ENCODE measurements at places on chromosomes 16 and 17. TPM values are rescaled to one million over a fixed set of nuclear protein-coding genes. Genes with fewer than 3 reads are reported as not detected.

DNA sequence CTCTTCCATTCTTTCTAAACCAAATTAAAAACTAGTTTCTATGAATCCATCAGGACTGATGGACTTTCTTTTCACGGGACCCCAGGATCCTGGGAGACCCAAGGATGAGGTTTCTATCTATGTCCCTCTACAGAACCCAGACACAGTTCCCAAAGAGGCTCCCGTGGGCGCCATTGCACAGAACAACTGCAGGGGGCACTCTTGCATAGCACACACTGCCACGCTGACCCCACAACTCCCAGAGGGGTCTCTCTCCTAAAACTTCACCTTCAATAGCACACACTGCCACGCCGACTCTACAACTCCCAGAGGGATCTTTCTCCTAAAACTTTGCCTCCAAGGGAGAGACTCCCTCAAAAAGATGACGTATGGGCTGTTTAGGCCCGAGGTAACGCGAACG lies 9.0 kb downstream of the ABR start:
- DNase-seq: peak; percentile 18

The FOXF1 gene
- total RNA-seq: not detected

- no peak for DNase-seq
Observed at GRCh38 chr17:19909139-19909538, 41.4 kb upstream of the ULK2 start.

The PRCD gene
- 2.6 TPM for total RNA-seq

- DNase-seq: no peak
Observed at GRCh38 chr17:6381526-6382465, 53.1 kb downstream of the AIPL1 start.

- DNase-seq: no peak
Observed at GRCh38 chr17:44844390-44844830, 3.3 kb upstream of the HIGD1B start.

DNA sequence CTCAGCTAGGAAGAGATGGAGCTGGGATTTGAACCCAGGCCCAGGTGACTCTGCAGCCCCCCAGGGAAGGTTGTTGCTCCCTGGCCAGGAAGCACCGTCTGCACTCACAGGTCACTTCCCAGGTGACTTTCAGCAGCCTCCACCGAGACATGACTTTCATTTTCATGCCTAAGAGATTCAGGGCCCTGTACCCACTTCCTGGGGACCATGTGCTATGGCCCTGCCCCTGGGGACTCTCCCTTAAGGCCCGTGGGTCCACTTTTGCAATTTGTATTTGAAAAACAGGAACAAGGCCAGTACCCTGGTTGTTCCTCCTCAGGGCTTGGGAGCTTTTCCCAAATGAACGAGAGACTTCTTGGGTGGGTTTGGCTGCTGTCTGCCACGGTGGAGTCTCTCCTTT lies 191.0 kb downstream of the IRF8 start:
- no peak for DNase-seq

- DNase-seq: no peak
Observed at GRCh38 chr16:84124257-84125073, 7.7 kb upstream of the MBTPS1 start.

DNA sequence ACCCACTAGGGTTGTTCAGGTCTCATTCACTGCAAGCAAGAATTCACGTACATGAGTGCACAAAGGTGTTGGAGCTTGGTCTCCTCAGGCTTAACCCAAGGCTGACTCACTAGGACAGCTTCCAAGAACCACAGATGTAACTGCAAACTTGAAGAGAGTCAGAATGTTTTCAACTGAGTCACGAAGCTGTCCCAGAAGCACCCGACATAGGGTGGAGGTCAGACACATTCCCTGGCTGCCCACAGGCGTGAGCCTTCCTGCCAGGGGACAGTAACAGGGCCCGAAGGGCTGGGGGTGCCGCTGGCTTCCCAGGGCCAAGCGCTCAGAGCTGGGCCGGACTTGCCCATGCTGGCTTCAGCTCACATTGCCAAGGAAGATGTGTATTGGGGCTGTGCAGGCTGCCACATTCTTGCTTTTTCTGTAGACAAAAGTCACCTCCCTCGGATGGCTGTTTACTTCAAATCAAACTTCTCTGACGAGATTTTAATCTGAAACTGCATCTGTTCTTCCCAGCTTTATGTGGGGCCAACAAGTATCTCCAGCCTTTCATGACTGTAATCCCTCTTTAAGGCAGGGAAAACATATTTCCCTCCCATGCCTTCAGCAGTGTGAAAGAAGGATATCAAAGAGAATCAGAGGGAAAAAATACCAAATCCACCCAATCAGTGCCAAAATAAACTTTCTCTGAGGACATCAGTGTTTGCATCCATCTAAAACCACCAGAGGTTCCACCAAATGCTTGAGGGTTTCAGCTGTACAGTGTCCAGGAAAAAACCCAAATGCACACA lies 14.3 kb downstream of the CMTM3 start:
- DNase-seq: peak; percentile 89

DNA sequence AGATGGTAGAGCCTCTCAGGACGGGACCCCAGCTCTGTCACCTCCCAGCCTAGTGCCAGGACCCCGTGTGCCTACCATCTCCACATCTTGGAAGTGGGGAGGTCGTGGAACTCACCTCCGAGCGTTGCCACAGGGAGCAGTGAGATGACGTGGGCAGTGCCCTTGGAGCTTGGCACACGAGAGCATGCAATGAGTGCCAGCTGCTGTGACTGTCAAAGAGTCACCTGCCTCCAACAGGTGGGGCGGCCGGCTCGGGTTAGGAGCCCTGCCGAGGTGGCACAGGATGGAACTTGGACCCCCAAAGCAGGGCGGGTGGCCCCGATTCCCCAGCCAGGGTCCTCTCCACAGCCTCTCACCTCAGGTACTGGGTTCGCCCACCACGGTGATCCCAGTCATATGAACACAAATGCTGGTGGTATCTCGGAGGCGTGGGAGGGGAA lies 5.5 kb downstream of the VPS4A start:
- no peak for DNase-seq

- peak; percentile 51 for DNase-seq
Observed at GRCh38 chr17:76398523-76399174, 14.2 kb downstream of the SPHK1 start.

The G6PC1 gene
- not detected for total RNA-seq

- DNase-seq: no peak
Observed at GRCh38 chr17:20092261-20092867, 83.2 kb downstream of the SPECC1 start.

The CTRB2 gene
- not detected for total RNA-seq

The JPH3 gene
- not detected for total RNA-seq

DNA sequence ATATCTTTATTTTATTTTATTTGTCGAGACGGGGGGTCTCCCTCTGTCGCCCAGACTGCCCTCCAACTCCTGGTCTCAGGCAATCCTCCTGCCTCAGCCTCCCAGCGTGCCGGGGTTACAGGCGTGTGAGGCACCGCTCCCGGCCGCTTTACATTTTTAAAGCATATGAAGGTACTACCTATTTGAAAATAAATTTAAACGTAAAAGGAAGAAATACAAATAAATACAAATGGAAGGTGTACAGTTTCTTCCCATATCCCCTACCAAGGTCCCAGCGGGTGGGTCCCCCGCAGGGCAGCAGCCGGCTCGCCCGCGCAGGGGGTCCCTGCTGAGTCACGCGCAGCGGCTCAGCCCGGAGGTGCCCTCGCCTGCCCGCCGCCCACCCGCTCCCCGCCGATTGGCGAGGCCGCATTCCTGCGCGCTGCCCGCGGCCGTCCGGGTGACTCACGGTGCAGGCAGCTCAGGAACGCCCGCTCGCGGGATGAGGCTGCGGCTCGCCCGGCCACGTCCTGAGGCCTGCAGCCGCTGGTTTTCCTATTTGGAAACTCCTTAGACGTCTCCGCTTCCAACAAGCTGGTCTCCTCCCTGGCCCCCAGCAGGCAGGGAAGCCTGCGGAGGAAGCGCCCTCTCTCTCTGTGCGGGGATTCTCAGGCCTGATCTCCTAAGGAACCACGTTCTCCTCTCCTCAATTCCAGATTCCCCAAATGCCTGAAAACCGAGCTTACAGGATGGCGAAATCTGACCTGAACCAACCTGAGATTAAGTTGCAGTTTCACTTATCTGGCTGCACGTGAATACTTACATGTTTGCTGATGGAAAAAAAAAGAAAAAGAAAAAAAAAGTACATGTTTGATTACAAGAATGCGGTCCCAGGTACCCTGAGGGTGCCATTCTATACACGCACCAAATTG lies 54.8 kb upstream of the MAP3K14 start:
- DNase-seq: peak; percentile 96

DNA sequence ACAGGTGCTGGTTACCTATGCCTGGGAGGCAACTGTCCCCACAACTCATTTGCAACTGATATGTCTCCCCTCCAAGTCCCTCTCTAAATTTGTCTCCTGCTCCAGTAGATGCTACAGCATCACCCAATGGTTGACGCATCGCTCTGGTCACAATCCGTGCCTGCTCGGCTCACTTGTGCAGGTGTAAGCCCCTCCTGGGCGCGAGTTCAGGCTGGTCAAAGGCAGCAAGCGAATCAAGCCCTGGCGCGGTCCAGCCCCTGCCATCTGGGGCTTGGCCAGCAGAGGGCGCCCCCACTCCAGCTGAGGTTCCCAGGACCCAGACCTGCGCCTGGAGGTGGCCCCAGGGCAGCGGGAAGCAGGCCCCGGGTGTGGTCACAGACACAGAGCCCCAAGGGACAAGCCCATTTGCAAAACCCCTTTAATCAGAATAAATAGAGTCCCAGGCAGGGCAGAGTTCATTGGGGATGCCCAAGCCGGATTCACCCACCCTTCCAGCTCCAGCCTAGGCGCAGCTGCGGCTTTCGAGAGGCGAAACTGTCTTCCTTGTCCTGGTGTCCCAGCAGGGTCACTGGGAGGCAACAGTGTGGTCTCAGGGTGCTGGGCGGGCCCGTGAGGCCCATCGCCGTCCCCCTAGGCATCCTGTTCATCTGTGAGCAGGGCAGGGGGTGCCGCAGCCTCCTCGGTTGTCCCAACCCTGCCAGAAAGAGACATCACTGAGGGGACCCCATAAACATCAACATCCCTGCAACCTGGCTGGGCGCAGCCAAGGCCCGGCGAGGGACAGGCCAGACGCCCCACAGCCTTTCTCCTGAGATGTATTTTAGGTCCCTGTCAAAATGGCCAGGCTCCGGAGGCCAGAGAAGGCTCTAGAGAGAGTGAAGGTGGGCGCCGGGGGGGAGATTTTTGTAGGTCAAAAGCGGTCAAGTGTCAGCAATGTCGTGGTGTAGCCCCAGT lies 15.8 kb downstream of the TMC6 start:
- DNase-seq: peak; percentile 84

DNA sequence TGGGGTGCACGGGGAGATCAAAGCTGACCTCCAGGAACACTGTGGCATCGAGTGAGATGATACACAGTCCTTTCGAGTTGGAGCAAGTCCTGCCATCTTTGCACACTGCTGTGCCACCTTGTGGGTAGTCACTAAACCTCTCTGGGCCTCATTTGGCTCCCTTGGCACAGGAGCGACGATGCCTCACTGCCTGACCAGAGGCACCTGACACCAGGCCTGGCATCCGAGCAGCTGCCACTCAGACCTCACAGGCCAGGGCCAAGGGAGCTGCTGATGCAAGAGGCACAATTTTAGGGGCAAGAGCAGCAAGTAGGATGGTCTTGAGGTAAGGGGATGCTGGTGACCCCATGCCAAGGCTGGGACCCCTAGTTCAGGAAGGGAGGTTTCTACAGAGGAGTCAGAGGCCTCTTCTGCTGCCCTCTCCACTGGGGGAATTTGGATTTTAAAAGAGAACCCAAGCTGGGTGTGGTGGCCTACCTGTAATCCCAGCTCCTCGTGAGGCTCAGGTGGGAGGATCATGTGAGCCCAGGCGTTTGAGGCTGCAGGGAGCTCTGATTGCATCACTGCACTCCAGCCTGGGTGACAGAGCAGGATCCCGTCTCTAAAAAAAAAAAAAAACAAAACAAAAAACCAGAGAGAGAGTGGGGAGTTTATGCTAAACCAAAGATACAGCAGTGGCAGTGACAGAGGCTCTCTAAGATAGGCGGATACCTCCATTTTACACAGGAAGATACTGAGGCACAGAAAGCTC lies 6.7 kb upstream of the ADGRG1 start:
- peak; percentile 56 for DNase-seq

The CACNG1 gene
- not detected for total RNA-seq

DNA sequence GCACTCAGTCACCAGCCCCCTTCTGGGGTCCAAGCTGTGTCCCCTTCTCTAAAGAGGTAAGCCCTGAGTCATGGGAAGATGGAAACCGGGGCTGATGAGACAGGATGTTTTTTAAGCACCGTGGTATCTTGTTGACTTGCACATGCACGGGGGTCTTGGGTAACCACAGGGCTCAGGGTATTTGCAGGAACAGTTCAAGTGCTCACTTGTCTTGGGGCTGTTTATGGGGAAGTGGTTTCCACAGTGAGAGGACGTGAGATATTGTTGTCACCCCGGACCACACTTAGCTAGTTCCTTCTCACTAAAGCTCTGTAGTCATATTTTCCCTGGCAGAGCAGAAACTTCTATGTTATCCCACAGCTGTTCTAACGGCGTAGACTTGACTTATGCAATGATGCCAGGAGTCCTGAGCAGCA lies 7.7 kb downstream of the CCL3L1 start:
- no peak for DNase-seq

DNA sequence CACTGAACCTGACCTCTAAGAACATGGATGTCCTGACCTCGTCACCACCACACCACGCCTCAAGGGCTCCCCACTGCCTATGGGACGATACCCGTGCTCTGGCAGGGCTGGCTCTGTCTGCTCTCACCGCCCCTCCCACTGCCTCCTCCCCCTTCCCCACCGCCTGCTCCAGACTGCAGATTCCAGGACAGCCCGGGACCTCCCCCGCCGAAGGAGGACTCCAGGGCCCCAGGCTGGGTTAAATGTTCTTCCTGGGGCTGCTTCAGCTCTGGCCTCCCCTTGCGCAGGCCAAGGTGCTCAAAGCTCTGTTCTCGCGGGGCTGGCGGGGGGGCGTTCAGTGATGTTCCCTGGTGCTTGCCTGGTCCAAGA lies 3.1 kb downstream of the NPW start:
- DNase-seq: no peak

DNA sequence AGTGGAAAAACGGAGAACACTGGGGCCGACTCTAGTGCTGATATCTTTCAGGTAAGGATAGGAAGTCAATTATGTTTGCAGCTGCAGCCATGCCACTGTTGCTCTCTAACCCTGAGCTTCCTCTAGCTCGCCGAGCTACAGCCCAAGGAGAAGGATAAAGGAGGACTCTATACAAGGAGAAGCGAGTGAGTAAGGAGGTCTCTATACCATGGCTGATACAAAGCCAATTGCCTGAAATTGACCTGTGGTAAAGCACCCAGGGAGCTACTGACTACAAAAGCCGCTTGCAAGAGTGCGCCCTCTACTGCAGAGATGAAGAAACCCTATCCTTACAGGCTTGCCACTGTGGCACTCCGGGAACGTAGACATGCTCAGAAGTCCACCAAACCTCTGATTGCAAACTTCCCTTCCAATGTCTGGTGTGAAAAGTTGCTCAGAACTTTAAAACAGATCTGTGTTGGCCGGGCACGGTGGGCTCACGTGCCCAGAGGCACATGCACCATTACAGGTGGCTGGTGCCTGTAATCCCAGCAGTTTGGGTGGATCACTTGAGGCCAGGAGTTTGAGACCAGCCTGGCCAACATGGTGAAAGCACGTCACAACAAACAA lies 10.8 kb upstream of the SLC46A1 start:
- peak; percentile 55 for DNase-seq

The MPV17L gene
- not detected for total RNA-seq

The LPCAT2 gene
- total RNA-seq: 92.6 TPM

All from PC-9 (cell line).